ENCODE measurements at places on chromosomes 4 and X.
A peak's percentile ranks its signal among the peaks of the same experiment; 100 is the strongest.

DNA sequence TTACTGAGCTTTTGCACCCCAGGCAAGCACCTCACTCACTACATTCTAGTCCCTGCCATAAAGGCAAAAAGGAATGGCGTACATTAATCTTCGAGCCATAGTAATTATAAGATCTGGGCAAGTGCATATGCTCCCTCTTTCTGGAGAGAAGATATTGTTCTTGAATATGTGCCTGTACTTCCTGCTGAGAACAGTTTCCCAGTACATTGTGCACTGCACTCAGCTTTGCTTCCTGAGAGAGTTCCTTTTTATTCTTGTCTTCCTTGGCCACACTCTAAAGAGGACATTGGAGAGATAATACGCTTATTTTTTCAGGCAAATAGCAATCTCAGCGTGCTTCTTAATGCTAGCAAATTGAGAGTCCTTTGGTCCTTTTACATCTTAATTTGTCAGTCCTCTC, 909.0 kb upstream of the PCDH10 start:
- no peak for DNase-seq

- DNase-seq: peak; percentile 73
Observed at GRCh38 chr4:57037982-57038604, 59.4 kb downstream of the POLR2B start.

GRCh38 chr4:90349636-90350035, 222.4 kb downstream of the CCSER1 start:
- no peak for DNase-seq

GRCh38 chrX:137194164-137194563, 160.4 kb upstream of the GPR101 start:
- DNase-seq: no peak

- DNase-seq: no peak
Observed at GRCh38 chr4:8473198-8473919, 32.8 kb downstream of the TRMT44 start.

- DNase-seq: no peak
Observed at GRCh38 chrX:38087594-38087993, 81.2 kb downstream of the SYTL5 start.

GRCh38 chr4:54669831-54670230, 12.1 kb downstream of the KIT start:
- DNase-seq: no peak
